ENCODE measurements at places on chromosomes 5 and 9.

- peaks cover 10% of the 10 kb centered on the region for H3K27me3 ChIP-seq
- no peak overlapping the region for H3K4me3 ChIP-seq
- no peaks in the 10 kb centered on the region for H3K36me3 ChIP-seq
- no peak overlapping the region for H3K27ac ChIP-seq
These were observed 786 bp upstream of the TSSK1B start for GRCh38 chr5:113435575-113435974.

DNA sequence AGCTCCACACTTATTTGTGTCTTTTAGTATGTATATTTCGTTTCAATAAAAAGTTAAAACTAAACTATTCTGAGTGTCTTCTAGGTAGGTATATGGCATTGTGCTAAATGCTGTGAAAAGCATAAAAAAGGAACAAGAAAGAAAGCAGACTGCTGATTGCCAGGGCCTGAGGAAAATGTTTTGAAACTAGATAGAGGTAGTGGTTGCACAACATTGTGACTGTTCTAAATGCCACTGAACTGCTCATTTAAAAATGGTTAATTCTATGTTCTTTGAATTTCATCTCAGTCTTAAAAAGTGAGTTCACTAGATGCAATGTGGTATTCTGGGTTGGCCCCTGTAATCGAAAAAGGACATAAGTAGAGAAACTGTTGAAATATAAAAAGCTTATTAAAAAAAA, 2.6 kb upstream of the ALAD start:
- no peak overlapping the region for H3K27ac ChIP-seq
- no peak overlapping the region for H3K4me3 ChIP-seq
- H3K27me3 ChIP-seq = no peaks in the 10 kb centered on the region
- peaks cover 6% of the 10 kb centered on the region for H3K36me3 ChIP-seq
- peaks cover 25% of the 10 kb centered on the region for H3K4me1 ChIP-seq
- DNase-seq = no peak

- H3K4me3 ChIP-seq = no peak overlapping the region
- no peaks in the 10 kb centered on the region for H3K36me3 ChIP-seq
- no peaks in the 10 kb centered on the region for H3K27me3 ChIP-seq
These were observed 1802.5 kb downstream of the EFNA5 start for GRCh38 chr5:105868038-105868780.

DNA sequence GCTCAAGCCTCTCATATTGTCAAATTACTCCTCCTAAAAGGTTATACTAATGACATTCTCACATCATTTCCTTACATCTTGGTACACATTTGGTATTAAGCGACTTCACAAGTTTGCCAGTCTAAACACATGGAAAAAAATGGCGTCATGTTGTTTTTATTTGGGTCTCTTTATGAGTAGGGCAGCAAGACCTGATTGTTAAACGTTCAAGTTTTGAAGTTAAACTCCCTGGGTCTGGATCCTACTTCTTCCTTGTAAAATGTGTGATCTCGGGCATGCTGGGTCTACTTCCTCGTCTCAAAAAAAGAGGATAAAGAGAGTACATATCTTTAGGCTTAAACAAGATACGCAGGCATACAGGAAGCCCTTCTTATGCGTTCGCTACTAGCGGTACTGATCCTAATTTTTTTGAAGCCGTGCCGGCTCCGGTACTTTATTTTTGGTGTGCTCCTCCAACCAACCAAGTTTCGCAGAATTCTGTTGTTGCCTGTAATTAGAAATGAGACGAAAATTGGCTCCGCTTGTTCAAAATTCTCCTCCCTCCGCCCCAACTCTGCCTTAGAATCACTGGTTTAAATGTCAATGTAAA, 596 bp upstream of the CDC37L1 start:
- peaks cover 5% of the 10 kb centered on the region for H3K4me1 ChIP-seq
- no peak overlapping the region for H3K4me3 ChIP-seq
- H3K27ac ChIP-seq = no peak overlapping the region
- DNase-seq = no peak

DNA sequence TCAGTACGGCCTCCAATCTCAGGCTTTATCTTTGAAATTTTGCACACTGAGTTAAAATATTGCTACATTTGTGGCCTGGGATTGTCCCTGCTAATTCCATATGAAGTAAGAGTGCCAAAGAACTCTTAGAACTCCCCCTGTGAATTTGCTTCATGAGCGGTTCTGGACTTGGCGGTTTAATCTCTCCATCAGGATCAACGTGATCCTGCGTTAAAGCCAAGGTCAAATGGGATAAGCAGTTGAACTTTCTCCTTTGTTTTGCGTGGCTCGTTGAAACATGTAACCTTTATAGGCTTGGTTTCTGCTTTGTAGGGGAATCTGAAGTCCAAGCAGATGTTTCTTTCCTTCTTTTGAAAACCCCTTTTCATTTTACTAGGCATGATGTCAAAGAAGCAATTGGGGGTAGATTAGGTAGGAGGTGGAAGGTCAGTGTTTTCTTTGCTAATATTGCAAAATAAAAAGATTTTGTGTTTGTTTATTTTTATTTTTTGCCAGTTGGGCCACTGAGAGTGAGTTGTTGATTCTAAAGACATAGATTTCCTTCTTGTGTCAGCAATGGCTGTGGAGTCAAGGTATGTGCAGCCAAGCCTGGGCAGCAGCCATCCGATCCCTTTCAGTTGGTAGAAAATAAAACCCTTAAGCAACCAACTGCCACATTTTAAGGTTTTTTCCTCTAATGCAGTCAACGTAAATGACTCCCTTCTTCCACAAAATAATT, 390.8 kb downstream of the NNT start:
- no peak for DNase-seq
- H3K36me3 ChIP-seq = no peaks in the 10 kb centered on the region
- no peak overlapping the region for H3K4me3 ChIP-seq
- H3K4me1 ChIP-seq = no peaks in the 10 kb centered on the region
- no peak overlapping the region for H3K27ac ChIP-seq
- no peaks in the 10 kb centered on the region for H3K27me3 ChIP-seq

DNA sequence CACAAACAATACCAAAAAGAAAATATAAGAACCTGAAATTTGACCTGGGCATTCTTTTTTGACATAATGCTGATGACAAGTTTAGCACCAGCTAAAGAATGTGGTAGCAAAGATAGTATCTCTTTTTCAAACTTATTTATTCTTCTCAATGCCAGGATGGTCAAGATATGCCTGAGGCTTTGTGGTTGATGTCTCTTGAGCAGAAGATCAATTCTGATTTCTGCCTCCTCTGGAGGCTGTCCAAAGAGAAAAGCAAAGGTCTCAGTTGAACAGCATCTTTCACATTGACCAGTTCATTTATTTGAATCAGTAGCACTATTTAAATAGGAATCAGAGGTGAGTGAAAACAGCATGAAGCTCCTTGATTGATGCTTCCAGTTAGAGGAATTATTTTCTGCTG, 588.2 kb downstream of the HTR1A start:
- no peak for DNase-seq
- no peak overlapping the region for H3K4me3 ChIP-seq
- no peaks in the 10 kb centered on the region for H3K27me3 ChIP-seq
- no peaks in the 10 kb centered on the region for H3K36me3 ChIP-seq
- no peak overlapping the region for H3K27ac ChIP-seq
- no peaks in the 10 kb centered on the region for H3K4me1 ChIP-seq

DNA sequence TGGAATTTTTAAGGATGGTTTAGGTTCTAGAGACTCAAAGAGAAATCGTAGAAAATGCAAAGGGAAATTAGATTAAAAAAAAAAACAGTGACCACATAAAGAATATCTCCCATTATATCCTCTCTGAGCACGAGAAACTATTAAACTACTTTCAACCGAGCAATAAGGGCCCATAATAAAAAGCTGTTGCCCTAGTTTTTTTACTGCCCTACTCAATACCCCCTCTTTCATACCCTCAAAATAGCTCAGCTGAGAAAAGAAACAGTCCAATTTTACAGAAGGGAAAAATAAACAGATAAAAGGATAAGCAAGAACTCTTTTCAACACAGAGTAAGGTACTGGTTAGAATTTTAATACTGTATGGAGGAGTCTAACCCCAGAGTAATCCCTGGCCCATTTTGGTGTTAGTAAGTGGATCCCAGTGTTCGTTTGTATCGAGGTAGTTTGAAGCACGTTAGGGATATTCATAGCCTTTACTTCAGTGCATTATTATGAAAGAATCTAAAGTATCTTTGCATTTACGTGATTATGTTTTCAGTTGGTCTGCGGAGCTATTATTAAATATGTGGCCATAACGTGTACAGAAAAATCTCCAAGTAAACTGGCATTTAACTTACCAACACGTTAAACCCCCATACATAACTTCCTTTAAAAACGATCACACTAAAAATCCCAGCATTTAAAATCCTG, 980 bp upstream of the RHOBTB3 start:
- H3K4me3 ChIP-seq = peak overlapping the region; percentile 62
- DNase-seq = no peak
- no peak overlapping the region for H3K27ac ChIP-seq
- H3K4me1 ChIP-seq = peaks cover 27% of the 10 kb centered on the region

GRCh38 chr9:134640506-134641172, 964 bp upstream of the COL5A1 start:
- H3K36me3 ChIP-seq = no peaks in the 10 kb centered on the region
- DNase-seq = no peak
- H3K27ac ChIP-seq = no peak overlapping the region
- peaks cover 14% of the 10 kb centered on the region for H3K27me3 ChIP-seq
- H3K4me3 ChIP-seq = no peak overlapping the region
- H3K4me1 ChIP-seq = no peaks in the 10 kb centered on the region

GRCh38 chr5:172670005-172670402, 28.9 kb downstream of the NEURL1B start:
- H3K4me3 ChIP-seq = no peak overlapping the region
- peaks cover 2% of the 10 kb centered on the region for H3K27me3 ChIP-seq
- H3K27ac ChIP-seq = no peak overlapping the region

GRCh38 chr5:161089569-161089968, 237.6 kb upstream of the ATP10B start:
- no peaks in the 10 kb centered on the region for H3K4me1 ChIP-seq
- H3K36me3 ChIP-seq = no peaks in the 10 kb centered on the region
- no peak for DNase-seq
- H3K27ac ChIP-seq = no peak overlapping the region
- no peaks in the 10 kb centered on the region for H3K27me3 ChIP-seq
